ENCODE measurements at places on chromosomes 11 and 22.

DNA sequence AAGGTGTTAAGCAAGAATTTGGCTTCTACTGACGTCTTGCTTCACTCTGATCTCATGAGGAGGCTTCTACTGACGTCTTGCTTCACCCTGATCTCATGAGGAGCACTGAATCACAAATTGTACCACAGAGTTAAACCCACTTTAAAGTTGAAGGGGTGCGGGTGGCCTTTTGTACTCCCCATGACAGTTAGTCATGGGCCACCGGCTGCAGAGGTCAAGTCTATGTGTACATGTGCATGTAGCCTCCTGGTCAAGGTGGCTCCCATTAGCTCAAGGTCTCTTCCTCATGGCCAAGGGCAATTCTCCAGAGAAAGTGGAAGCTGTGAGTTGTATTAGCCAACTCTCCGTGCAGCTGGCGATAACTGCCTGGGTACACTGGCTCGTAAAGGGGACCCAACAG lies 23.1 kb upstream of the FZD4 start:
- no peak for DNase-seq

DNA sequence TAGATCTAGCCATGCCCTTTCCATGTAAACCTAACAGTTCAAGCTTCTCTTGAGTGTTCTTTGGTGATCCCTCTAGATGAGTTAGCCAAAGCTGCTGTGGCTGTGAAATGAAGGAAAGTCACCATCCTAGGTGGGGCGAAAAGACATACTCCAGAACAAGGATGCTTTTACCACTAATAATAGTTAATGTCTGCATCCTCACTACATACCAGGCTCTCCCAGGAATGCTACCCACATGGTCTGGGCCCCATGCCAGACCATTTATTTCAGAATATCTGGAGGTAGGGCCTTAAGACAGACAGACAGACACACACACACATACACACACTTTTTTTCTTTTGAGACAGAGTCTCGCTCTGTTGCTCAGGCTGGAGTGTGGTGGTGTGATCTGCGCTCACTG lies 14.7 kb downstream of the ABTB2 start:
- DNase-seq: no peak

GRCh38 chr22:22820626-22821025 lies 67.0 kb upstream of the IGLL5 start:
- no peak for DNase-seq

GRCh38 chr11:114340311-114341131 lies 44.3 kb downstream of the NNMT start:
- DNase-seq: no peak

GRCh38 chr11:76459299-76459698 lies 14.5 kb downstream of the EMSY start:
- no peak for DNase-seq

DNA sequence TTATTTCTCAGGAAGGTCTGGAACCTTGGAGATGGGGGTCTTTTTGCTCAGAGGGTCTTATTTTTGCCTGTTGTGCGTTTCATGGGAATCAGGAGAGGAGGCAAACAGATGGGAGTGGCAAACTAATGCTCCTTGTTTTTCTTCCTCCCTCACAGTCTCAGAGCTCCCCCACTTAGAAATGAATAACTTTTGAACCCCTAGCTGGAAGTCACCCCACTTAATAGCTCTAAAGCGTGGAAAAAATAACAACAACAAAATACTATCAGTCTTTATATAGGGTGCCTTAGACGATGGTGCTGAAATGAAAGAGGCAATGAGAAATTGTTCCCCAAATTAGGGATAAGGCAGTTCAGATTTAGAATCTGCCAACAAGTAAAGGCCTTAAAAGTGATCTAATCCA lies 76.8 kb upstream of the BDNF start:
- no peak for DNase-seq

GRCh38 chr11:117172724-117173421 lies 5.7 kb upstream of the SIDT2 start:
- DNase-seq: no peak

Measured in effector memory CD4-positive, alpha-beta T cell (primary cell).